ENCODE measurements at places on chromosomes 12 and 14.

DNA sequence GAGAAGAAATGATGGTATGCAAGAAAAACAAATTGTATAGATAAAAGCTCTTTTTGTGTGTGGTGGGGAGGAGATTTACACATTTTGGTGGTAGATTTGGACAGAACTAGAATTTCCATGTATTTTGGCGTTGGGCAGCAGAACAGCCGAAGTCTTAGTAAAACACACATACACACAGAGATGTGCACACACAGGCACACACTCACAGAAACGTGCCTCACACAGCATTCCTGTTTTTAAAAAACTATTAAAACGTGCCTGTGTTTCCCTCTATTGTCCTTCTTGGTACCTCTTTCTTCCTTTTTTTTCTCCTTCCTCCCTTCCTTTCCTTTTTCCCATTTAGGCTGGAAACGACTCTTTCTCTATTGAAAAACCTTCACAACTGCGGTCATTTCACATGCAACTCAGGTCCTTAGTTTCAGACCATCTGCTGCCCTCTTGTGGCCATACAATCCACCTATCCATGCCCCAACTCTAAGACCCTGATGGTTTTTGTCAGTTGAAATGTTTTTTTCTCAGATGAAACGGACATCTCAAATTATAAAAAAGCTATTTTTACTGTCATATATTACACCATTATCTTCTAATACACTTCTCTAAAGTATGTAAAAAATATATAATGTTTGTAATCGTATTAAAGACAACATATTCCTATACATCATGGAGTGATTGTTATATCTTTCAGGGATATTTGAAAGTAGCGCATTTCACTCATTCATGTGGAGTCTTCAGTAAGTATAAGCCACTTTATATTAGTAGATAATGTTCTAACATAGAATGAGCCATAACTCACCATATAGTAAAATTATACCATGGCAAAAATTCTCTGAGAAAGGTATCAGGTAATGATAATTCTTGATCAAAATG is 386.7 kb upstream of the NOVA1 start:
- peak; percentile 80 for DNase-seq

DNA sequence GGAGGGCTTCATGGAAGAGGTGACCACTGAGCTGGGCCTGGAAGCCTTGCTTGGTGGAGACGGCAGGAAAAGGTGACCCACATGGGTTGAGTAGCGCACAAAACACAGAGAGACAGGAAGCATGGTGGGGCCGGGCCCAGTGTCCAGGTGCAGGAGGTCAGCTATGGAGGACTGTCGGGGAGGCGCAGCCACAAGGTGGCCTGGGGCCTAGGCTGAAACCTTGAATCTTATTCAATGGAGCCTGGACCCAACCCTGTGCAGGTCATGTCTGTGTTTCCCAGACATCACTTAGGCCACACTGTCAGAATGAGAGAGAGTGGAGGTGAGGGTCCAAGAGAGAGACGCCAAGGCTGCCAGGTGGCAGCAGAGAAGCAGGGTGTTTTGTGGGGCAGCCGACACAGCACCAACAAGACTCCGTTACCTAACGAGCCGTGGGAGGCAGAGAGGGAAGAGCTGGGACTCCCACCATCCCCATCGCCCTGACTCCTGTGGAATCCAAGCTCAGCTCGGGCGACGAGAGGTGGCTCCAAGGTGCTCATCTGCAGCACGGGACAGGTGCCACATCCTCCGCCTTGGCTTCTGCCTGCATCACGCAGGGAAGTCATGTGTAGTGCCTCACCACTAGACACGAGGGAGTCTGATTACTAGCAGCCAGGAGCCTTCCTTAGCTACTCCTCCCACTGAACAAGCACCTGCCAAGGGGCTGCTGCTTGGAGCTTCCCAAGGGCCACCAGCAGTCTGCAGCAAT is 38.7 kb downstream of the DEGS2 start:
- DNase-seq: no peak

DNA sequence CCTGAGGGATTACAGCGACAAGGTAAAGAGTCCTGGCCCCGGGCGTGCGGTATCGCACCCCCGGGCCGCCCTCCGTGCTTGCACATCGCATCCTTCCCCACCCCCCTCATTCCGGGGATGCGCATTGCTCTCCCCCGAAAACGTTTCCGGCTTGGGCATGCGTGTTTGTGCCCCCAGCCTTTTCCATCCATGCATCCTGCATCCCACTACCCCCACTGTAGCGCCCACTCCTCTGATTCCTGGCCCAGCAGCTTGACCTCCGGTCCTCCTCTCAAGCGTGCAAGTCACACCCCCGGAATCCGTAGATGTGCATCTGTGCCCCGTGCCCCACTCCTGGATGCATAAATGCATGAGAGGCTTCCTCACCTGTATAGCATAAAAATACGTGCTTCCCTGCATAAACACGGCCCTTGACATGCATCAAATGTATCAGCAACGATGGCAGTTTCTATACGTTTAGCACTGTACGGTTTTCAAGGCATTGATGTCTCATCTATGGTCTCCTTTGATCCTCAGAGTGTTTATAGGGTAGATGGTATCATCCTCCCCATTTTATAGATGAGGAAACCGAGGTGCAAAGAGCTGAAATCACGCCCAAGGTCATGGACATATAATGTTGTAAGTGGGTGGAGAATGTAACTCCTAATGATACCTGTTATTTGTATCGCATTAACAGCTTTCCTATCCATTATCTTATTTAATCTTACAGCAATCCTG is 484 bp downstream of the RIC8B start:
- DNase-seq: no peak

GRCh38 chr14:32468955-32469354 is 139.9 kb downstream of the AKAP6 start:
- DNase-seq: no peak

DNA sequence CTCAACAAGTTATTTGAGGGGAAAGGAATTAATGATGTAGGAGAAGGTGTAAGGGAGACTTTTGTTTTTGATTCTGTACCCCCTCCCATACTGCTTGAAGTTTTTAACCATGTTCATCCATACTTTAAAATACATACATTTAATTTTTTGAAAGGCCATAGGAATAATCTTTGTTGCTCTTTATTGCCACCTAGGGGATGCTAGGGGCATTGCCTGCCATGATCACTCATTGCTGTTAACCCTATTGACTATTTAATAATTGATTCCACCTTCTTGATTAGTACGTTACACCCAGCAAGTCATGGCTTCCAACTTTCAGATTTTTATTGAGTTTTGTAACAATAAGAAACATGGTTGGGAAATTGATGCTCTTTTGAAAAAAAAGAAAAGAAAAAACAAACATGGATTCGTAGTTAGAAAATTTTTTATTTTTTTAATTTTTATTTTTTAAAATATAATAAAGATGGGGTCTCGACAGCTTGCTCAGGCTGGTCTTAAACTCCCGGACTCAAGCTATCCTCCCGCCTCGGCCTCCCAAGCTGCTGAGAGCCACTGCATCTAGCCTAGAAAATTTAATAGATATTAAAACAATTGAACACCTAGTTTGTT is 8.5 kb upstream of the PRKAB1 start:
- DNase-seq: no peak

DNA sequence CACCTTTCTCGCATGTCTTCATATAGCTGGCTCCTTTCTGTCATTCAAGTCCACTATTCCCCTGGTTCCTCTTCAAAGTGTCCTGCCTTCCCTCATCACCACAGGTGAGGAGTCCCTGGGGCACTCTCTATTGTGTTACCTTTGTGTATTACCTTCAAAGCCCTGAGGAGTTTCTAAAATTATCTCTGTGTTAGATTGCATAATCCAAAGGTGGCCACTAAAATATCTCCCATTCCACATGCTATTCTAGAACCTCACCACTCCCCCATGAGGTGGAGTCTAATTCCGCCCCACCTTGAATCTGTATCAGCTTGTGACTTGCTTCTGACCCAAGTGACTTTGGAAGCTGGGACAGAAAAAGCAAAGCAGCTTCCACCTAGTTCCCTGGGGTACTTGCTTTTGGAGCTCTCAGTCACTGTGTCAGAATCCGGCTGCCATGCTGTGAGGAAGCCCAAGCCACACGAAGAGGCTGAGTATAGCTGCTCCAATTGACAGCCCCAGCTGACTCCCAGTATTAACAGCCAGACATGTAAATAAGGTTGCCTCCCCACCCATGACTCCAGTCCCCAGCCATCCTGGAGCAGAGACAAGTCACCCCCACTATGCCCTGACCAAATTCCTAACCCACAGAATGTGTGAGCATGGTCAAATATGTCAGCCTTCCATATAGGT is 6.8 kb downstream of the HRK start:
- no peak for DNase-seq

DNA sequence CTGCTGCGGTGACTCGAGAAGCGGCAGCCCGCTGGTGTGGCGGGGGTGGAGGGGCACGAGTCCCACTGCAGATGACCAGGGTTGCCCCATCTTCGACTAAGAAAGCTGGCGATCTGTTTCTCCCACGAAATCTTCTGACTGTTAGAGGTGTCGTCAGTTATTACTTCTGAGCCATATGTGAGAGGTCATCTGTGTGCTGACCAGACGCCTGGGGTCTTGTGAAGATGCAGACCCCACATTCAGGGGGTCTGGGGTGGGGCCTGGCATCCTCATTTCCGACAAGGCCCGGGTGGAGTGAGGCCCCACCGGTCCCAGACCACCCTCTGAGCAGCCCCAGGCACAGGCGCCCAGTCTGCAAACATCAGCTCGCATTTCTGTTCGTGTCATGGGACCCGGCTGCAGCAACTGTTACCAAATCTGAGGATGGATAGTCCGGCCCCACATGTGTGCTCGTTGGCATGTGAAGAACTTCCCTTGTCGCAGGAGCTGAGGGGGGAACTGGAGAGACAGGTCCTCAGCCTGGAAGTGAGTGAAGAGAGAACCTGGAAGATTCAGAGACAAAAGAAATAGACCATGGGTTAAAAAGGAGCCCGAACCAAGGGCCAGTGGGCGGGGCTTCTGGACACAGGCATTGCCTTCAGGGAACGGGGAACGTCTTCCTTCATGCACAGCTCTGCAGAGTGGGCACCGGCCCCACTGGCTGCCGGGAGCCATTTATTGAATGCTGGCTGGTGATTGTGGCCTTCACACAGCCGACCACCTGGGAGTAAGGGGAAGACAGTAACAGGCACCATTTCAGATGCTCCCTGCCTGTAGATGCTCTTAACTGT is 135.2 kb downstream of the ADGRD1 start:
- DNase-seq: no peak

- DNase-seq: peak; percentile 50
Measured at GRCh38 chr12:51819736-51820525, 28.6 kb downstream of the FIGNL2 start.

- no peak for DNase-seq
Measured at GRCh38 chr12:130711756-130712155, 4.3 kb downstream of the RIMBP2 start.

GRCh38 chr14:105844810-105845724 is 318.7 kb downstream of the TMEM121 start:
- DNase-seq: no peak

- DNase-seq: no peak
Measured at GRCh38 chr12:127640181-127640886, 626.6 kb upstream of the TMEM132C start.

- no peak for DNase-seq
Measured at GRCh38 chr14:96905825-96906224, 108.6 kb downstream of the VRK1 start.

GRCh38 chr12:49330032-49330619 is 6.9 kb downstream of the C1QL4 start:
- no peak for DNase-seq

GRCh38 chr12:113058553-113058952 is 2.0 kb downstream of the DTX1 start:
- DNase-seq: no peak

DNA sequence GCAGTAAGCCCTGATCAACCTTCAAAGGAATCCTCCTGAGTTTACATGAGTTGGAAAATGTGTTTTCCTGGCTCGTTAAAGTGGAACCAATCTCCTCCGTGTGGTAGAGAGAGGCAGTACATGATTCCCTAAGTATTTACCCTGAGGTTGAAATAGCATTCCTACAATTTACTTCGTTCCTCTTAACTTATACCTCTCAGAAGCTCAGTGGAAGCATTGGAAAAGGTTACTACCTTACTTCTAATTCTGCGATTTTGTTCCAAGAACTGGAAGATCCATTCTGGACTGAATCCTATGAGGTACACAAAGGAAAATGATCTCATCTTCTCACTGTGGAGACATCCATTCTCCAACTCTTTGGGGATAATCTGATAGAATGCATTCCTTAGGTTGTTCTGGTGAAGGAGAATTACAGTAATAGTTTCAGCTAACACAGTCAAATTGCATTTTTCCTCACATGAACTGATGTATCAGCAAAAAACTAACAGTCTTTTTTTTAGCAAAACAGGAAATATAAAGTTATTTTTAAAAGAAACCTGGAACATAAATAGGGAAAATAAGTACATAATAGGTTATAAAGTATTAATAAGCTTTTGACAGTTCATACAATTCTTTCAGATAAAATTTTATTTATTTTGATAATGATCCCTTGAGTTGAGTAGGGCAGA is 475.6 kb downstream of the PDZRN4 start:
- DNase-seq: no peak

- DNase-seq: no peak
Measured at GRCh38 chr12:109289551-109289950, 19.5 kb downstream of the FOXN4 start.

DNA sequence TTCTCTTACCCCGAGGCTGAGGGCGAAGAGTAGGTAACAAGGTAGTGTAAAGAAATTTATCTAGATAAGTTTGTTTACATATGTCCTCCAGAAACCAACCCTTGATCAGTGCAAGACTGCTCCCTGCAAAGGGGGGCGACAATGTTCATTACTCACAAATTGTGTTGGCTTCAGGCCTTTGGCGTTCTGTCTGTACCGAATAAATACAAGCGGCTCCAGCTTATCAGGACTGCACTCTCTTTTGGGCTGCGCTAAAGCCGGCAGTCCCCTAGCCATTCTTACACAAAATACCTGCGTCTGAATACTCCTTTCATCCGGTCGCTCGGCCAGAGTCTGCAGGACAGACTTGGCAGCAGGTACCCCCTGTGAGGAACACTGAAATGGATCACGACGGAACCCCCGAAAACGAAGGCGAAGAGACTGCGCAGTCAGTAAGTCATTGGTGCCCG is 116.4 kb downstream of the PPHLN1 start:
- DNase-seq: no peak

- DNase-seq: no peak
Measured at GRCh38 chr12:120914794-120915193, 10.6 kb upstream of the SPPL3 start.

DNA sequence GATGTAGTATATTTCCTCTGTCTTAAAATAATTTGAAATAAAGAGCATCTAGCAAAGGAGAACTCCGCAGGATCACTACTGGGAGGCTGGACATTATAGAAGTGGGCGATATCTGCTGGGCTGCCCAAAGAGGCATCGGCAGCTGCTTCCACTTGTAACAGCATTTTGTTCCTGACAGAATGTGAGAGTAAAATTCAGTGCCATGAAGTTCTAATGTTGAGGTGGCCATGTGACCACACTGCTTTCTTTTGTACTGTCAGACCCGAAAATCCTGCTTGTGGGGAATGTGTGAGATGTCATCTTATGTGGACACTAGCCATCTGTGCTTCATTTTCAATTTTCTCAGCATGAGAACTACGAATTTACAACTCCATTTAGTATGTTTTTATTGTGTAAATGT is 151.9 kb downstream of the ACSS3 start:
- DNase-seq: peak; percentile 3

- DNase-seq: no peak
Measured at GRCh38 chr14:64684091-64684490, 20.1 kb upstream of the PLEKHG3 start.

- no peak for DNase-seq
Measured at GRCh38 chr12:80941916-80942315, 4.2 kb upstream of the LIN7A start.

- no peak for DNase-seq
Measured at GRCh38 chr12:77485961-77486854, 344.5 kb upstream of the NAV3 start.

All from NCI-H1092 (cell line).